Naive thymus-derived CD4-positive, alpha-beta T cell (primary cell): ENCODE measurements at places on chromosomes 3 and 15. TPM values are rescaled to one million over a fixed set of nuclear protein-coding genes. Genes with fewer than 3 reads are reported as not detected.

DNA sequence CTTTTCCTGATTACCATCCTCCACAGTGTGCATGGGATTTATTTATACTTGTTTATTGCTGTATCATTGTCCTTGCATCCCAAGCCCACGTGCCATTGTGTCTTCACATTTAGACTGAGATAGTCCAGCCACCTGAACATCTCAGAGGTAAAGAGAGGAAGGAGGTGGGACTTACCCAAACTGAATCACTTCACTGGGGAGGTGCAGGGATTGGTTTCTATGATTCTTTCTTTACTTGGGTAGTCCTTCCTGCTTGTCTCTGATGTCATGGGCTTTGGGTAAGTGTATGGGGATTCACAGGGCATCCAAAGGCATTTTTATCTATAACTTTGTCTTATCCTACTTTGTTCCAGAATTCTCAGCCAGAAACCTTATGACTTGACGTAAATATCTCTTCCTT lies 141.5 kb upstream of the UMPS start:
- no peak for DNase-seq

GRCh38 chr3:43871627-43872245 lies 181.0 kb downstream of the ABHD5 start:
- DNase-seq: no peak

GRM7 gene
- total RNA-seq: not detected

DNA sequence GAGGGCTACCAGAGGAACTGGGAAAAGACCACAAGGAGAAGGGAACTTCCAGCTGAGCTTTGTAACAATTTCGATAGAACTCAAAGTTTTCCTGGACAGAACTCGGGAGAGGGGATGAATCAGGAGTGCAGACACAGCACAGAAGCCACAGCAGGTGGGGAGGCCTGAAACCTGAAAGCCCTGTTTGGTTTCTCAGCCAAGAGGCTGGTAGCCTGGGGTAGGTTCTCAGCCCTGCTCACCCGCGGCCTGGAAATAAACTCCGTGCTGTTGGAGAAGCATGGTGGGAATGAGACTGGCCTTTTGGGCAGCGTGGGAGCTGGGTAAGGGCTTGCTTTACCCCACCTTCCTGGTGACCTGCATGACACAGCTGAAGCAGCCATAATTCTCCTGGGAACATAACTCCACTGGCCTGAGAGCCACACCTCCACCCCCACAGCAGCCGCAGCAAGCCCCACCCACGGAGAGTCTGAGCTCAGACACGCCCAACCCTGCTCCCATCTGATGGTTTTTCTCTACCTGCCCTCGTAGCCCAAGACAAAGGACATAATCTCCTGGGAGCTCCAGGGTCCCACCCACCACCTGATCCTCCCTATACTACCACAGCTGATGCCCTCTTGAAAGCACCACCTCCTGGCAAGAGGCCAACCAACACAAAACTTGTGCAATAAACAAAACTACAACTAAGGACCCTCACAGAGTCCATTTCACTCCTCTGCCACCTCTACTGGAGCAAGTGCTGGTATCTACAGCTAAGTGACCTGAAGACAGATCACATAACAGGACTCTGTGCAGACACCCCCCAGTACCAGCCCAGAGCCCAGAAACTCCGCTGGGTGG lies 52.5 kb upstream of the CHRM5 start:
- no peak for DNase-seq

RCCD1 gene
- total RNA-seq: 16.4 TPM

GRCh38 chr3:29274667-29275066 lies 6.2 kb upstream of the RBMS3 start:
- DNase-seq: no peak

GRCh38 chr15:40790718-40791117 lies 16.2 kb upstream of the ZFYVE19 start:
- DNase-seq: no peak

DNA sequence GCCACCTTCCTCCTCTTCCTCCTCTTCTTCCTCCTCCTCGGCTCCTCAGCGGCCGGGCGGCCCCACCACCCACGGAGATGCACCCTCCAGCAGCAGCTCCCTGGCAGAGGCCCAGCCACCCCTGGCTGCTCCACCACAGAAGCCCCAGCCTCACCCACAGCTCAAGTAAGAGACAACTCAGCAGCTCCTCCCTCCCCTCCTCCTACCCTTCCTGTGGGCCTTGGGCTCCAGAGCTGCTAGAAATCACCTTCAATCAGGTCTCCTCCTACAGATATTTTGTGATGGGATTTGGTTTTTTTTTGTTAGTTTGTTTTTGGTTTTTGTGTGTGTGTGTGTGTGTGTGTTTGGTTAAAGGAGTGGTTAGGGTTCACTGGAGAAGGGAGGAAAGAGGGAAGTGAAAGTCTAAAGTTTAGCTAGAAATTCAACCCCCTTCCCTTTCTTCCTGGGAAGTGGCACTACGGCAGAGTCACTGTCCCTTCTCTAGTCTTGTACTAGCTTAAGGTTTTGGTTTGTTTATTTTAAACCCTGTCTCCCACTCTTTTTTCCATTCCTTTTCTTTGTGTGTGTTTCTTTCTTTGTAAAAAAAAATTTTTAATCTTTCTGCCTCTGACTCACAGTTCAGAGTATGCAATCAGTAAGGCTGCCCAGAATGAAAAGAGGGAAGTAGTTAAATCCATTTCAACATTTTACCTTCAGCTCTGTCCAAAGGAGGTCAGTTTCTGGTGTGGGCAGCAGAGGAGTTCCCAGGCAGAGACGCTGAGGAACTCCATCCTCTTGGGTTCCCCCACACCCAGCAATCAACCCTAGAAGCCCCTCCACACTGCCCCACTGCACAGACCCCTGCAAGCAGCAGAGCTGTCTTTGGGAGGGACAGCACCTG lies 29.0 kb upstream of the TIMP4 start:
- peak; percentile 84 for DNase-seq

- no peak for DNase-seq
Measured at GRCh38 chr3:177141471-177141870, 55.8 kb downstream of the TBL1XR1 start.

DNA sequence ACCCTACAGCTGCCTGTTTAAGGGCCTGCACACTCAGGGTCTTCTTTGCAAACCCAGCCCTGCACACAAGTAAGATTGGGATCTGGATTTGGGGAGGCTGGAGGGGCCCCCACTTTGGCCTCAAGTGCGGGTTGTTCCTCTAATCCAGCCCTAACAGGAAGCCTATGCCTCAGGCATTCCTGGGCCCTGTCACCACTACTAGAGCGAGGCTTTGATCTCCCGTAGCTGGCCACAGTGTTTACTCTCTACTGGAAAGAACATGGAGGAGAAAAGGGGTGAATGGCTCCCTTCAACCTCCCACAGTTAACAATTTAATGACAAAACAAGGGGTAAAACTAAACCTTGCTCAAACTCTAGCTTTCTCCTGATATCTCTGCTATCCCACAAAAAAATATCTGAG lies 48.4 kb downstream of the DZIP1L start:
- no peak for DNase-seq

- no peak for DNase-seq
Measured at GRCh38 chr15:70636540-70637165, 126.7 kb downstream of the UACA start.

- peak; percentile 4 for DNase-seq
Measured at GRCh38 chr15:99252326-99252725, 1.0 kb downstream of the LRRC28 start.

DNA sequence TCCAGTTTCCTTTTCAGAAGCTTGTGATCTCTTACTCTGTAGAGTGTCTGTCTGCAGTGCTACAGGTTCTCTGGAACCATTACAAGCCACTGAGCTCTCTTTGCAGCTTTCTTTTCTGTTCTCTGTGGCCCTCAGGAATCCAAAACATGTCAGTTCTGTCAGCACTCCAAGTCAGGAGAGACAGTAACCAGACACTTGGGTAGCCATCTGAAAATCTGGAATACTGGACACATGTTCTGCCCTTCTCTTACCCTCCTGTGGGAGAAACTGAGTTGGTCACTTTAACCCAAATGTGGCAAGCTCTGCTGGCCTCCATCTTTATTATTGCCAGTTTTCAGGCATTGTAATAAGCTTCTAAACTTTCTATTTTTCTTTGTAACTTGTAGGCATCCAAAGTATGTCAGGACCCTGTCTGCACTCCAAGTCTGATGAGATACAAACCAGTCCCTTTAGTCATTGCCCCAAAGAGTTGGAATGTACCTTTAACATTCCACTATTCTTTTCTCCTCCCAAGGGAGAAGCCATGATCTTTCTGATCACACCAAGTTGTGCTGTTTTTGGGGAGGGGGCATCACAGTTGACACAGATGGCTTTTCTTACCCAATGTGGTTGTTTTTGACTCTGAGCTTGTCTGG lies 183.7 kb downstream of the DPH6 start:
- DNase-seq: no peak

- DNase-seq: no peak
Measured at GRCh38 chr3:8996681-8997121, 33.4 kb upstream of the RAD18 start.

DNA sequence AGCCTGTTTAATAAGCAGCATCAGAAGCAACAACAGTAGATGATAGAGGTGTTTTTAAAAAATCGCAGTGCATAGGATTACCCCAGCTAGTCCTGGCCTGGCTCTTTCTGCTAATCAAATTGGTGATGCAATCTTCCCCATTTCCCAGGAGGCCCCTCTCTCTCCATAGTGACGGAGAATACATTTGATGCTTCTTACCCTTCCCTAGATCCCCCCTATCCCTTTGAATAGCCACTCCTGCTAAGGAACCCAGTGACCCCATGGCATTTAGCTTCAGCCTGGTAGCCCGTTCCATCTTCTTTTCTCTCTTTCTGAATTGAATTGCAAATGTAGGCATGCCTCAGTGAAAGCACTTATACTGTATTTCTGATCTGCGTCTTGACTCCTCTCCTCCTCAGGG lies 223.6 kb upstream of the GAP43 start:
- DNase-seq: no peak

EHHADH gene
- 1.3 TPM for total RNA-seq
